Globus pallidus (tissue), 1 donor: ENCODE measurements at places on chromosomes 4 and X.

- DNase-seq = no peak
Observed at GRCh38 chrX:139828033-139828432, 104.8 kb downstream of the ATP11C start.

GRCh38 chr4:152229782-152230289 is 306.1 kb downstream of the FBXW7 start:
- no peak for DNase-seq

DNA sequence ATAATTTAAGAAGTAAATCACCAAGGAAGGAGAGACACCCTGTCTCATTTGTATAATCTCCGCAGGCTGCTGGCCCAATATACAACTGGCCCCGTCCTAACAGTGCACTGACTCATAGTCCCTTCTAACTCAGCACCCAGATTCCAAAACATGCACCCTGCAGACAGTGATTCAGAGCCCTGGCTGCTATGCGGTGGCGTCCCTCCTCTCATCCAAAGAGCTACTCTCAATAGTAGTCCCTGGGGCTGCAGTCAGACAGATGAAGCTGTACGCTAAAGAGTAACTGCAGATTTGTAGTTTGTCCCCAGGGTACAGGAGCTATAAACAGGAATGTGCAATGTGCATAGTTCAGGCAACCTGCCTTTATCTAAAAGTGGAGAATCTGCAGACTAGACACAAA is 23.0 kb downstream of the GABRA3 start:
- DNase-seq = no peak

GRCh38 chrX:20361890-20362262 is 95.2 kb upstream of the RPS6KA3 start:
- no peak for DNase-seq

- DNase-seq = no peak
Observed at GRCh38 chr4:113094802-113095201, 45.3 kb downstream of the ANK2 start.

DNA sequence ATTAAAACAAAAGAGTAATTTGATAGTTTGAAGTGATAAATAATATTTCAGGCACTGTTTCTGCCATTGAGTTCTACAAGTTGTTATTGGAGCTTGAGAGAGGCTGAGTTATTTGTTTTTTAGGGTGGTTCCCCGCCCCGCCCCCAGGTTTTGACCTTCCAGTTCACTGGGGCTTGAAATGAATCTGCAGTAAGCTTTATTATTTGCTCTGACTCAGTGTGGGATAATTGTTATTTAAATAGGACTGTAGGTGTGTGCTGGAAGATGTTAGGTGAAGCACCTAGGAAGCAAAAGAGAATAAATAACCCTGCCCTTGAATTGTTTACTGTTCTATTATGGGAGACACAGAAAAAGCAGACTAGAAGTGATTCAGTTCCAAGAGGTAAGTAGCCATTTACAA is 81.2 kb upstream of the KCNIP4 start:
- no peak for DNase-seq

- no peak for DNase-seq
Observed at GRCh38 chr4:102608190-102608589, 107.0 kb downstream of the NFKB1 start.

DNA sequence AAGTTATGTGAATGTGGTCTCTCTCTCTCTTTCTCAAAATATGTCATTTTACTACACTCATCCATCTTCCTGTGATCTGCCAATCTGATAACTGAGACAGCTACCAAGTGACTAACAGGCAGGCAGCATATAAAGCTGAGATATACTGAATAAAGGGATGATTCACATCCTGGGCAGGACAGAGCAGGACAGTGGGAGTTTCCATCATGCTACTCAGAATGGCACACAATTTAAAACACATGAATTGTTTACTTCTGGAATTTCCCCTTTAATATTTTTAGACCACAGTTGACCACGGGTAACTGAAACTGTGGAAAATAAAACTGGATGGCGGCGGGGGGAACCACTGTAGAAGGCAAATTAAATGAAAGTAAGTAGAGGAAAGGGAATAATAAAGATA is 58.6 kb upstream of the DCTD start:
- DNase-seq = no peak

DNA sequence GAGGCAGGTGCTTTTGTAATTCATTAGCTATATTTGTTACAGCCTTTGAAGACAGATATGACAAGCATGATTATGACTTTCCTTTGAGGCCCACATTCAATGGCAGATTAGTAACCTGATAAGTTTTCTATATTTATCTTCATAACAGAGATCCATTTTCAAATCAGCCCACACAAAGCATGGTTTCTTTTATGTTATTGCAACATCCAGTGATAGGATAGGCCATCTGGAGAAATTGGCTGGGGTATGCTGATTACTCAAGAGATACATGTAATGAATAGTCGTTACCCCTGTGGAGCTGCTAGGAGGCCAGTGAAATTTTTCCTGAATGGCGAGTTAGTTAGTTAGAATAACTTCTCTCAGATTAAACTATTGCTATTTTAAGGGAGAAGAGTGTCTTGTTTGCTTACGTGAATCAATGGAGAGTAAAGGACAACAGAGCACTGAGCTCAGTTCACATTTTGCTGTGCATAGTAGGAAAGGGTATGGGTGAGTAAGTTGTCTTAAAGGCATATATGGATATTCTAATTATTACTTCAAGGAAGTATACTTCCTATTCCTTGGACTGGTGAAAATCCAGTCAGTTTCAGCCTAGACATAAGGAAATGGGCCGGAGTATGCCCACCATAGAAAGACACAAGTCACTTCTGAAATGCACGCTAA is 79.2 kb upstream of the DKK2 start:
- DNase-seq = no peak

DNA sequence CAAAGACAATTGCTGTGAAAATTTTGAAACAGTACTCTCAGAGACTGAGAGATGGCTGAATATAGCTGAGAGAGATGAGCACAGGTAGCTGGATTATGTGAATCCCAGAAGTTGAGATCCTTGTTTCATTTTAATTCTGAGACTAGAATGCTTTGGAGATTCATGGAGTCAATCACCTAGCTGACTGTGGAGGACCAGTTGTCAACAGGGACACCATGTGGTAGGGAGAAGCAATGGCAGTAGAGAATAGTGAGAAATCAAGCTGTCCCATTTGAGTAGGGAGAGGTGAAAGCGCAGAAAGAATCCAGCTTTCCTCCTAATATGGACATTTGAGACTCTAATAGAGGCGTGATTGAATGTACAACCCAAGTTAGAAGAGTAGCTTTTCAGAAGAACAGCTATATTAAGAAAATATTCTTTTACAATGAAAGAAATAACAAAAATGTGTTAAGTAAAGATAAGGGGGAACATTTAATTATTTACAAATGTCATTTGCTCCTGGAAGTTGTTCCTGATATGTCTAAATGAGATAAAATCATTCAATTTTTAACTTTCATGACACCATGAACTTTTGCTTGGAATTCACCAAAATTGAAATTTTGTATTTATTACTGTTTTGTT is 30.3 kb upstream of the GLRB start:
- DNase-seq = peak; percentile 52

DNA sequence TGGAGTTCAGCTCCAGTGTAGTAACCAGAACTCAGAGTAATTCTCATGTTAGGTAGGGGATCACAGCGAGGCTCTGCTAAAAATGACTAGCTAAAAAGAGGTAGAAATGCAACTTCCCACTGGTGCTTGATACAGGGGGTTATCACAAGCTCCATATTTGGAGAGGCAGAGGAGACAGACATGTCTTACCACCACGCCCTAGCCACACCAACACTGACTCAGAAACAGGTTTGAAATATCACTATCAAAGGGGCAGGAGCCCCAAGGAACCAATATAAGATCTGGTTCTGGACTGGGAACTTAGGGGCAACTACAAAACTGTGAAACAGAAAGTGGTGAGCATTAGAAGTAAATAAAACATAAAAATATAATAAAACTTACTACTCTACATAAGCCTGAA is 62.9 kb downstream of the IQCM start:
- no peak for DNase-seq

- DNase-seq = no peak
Observed at GRCh38 chr4:120829113-120829831, 93.3 kb downstream of the PRDM5 start.

DNA sequence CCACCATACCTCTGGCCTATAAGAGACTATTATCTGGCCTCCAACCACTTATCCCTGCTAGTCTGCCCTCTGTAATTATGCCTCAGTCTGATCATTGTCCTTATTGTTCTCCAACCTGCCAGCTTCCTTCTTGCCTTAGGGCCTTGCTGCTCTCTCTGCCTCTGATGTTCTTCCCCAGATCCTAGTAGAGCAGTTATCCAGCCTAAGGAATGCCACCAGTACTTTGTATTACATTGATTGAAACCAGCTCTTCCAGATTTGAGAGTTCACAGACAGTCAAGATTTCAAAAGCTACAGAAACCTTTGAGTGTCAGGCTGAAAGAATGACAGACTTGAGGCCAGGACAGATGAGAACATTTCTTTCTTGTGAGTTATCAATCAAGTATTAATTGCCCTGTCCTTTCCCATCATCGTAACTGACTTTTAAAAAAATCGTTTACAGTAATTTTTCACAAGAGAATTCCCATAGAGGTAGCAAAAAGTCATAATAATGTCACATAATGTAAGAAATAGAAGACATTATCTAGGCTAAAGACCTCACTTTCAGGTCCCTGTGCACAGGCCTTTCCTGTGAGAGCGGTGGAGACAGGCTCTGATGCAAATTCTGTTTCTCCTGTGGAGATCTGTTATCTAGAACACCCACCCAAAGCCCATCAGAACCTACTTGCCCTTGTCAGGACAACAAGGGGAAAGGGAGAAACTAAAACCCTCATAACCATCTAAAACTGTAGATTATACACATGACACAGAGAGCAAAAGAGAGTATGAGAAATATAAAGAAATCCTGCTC is 64.1 kb upstream of the GUCY1A1 start:
- no peak for DNase-seq

DNA sequence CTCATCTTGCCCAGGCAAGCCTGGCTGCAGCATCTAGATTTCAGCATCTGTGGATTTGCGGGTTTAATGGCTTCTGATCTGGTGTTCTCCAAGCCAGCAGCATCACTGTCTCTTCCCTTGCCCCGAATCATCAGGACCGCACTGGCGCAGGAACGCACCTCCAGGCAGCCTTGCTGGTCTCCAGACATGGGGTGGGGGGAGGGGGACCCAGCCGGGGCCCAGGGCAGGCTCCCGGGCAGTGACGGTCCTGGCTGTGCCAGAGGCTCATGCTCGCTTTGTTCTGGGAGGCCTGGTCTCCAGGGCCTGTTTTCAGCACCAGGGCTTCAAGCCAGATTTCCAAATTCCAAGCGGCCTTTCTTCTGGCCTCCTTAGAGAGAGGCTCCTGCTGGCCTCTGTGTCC is 4.9 kb downstream of the CFAP99 start:
- DNase-seq = no peak

GRCh38 chrX:13994104-13994503 is 35.6 kb downstream of the GEMIN8 start:
- DNase-seq = peak; percentile 82

- no peak for DNase-seq
Observed at GRCh38 chr4:33890841-33891240, 2353.5 kb downstream of the ARAP2 start.

- DNase-seq = no peak
Observed at GRCh38 chrX:148567779-148568178, 67.4 kb downstream of the AFF2 start.

- DNase-seq = no peak
Observed at GRCh38 chrX:22950269-22951266, 49.2 kb upstream of the DDX53 start.

- DNase-seq = no peak
Observed at GRCh38 chr4:188092824-188093223, 16.6 kb downstream of the TRIML2 start.

DNA sequence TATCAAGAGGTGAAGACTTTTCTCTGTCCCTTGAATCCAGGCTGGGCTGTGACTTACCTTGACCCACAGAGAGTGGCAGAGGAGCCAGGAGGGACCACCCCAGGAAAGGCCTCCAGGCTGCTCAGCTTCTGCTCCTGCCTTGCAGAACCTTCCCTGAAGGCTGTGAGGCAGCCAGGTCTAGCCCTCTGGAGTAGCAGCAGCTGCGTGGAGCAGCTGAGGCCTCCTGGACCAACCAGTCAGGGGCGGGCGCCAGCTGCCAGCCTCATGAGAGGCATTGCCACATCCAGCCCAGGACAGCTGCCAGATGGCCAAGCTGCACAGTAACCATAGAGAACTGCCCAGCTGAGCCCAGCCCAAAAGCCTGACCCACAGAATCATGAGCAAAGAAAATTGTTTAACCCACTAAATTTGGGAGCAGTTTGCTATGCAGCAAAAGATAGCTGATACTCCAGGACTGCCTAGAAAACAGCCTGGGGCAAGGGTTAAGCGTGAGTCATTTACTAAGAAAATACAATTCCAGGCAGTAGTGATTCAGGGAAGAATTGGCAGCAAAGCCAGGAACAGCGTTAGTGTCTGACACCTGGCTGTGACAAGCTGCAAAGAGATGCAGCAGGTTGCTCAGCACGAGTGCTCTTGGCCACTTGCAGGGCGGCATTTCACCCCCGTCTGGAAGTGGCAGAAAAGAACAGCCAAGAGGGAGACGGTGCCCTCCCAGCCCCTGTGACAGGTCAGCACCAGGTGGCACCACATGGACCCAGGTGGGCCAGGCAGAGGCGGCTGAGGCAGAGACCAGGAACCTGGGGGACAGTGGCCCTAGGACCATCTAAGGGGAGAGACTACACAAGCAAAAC is 14.7 kb upstream of the PDE6B start:
- peak; percentile 26 for DNase-seq

DNA sequence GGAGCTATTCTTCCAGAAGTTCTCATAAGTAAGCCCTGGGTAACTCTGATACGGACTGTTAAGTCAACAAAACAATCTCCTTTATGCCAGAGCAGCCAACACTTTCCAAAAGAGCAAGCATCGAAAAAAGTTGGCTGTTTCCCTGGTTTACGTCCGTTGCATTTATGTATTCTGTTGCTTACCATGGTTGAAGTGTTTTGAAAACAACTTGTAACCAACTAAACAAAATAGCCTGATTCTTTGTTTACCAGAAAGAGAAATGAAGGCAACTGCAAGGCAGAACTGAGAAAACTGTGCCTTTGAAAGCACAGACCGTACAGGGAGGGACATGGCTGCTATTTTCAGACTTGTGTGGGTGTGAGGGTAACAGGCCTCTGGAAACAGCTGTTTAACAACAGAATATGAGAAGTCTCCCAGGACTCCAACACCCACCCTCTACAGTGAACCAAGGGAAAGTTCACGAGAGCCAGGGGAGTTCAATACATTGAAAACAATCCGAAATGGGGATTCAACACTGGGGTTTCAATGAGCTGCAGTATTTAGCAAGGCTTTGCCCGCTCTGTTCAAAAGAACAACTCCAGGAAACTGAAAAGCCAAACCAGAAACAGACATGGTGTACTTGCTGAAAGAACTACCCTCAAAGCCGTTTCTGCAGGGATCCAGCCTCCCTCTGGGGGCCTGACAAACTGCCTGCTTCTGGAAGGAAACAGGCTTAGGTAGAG is 95.8 kb upstream of the EGFL6 start:
- peak; percentile 7 for DNase-seq

GRCh38 chr4:12120968-12121367 is 692.3 kb upstream of the HS3ST1 start:
- no peak for DNase-seq

GRCh38 chr4:34619531-34620162 is 1624.7 kb downstream of the ARAP2 start:
- no peak for DNase-seq
